NCI-H510A (cell line): ENCODE measurements at places on chromosomes 7 and 10.

DNA sequence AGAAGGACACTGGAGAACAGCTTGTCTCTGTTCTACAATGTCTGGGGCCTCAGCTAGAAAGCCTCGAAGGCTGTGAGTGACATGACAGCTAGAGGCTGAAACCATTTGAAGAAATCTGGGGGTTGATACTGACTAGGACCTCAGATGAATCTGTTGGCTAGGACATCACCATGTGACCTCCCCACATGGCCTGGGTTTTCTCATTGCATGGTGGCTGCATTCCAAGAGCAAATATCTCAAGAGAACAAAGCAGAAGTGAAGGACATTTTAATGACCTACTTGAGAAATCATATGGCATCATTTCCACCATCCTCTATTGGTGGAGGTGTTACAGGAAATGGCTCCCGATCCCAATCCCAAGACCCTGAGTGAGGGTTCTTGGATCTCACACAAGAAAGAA is 450.6 kb upstream of the AUTS2 start:
- no peak for DNase-seq

DNA sequence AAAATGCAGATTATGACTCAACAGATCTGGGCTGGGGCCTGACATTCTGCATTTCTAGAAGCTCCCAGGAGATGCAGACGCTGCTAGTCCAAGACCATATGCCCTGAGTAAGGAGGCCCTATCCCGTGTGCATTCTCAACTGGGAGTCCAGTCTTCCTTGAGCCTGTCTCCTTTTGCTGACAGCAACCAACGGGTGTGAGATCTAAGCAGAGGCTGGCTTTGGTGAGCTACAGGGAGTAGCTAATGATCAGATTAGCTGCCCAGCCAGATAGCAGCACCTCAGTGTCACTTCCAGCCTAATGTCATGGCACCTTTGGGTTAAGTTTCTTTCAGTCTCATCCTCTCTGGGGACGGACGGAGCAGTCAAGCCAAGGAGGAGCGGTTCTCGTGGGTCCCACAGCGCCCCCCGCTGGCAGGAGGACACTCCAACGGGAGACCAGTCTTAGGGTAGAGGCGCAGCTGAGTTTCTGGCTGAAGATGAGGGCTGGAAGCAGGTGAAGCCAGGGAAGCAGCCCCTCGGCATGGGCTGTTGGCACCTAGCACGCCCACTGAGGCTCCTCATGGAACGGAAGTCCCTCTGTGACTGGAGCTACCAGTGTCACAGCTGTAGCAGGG is 154.0 kb downstream of the CCDC3 start:
- no peak for DNase-seq

- DNase-seq, result no peak
Measured at GRCh38 chr7:74240482-74240881, 13.7 kb downstream of the RFC2 start.

DNA sequence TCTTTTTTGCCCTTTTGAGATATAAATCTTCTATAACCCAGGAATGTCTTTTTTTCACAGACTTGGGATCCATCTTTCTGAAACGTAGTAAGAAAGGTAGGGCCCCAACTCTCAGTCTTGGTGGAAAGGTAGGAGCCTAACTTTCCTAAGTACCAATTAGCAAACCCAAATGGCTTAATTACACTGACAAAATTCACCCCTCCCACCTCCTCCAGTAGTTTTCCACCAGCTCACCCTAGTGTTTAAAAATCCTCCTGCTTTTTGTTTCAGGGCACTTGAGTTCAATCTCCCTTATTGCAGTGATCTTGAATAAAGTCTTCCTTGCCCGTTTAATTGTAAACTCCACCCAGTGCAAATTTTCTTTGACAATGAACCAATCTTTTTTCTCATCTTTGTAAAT is 600.0 kb downstream of the PHTF2 start:
- no peak for DNase-seq

- no peak for DNase-seq
Measured at GRCh38 chr7:78326876-78327275, 528.3 kb downstream of the PHTF2 start.

GRCh38 chr7:85232068-85232467 is 45.2 kb upstream of the SEMA3D start:
- no peak for DNase-seq

- no peak for DNase-seq
Measured at GRCh38 chr10:6399231-6399741, 180.8 kb downstream of the PRKCQ start.

DNA sequence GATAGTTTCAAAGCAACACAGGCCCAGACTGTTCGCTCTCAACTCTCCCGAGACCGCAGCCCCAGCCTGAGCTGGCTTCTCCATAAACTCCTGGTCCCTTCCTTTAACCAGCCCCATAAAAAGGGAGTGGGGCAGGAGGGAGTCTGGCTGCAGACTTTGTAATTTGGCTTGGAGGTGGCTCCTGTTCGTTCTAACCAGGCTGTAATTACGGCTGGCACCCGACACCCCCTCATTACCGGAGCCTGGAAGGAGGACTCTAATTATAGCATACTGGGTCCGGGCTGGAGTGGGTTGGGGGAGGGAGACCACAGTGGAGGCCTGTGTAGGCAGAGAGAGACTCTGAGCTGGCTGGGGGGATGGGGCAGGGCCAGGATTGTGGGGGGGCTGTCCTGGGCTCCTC is 49.7 kb downstream of the UNC5B start:
- DNase-seq, result no peak
